ENCODE measurements at places on chromosomes 7 and 10. TPM values are rescaled to one million over a fixed set of nuclear protein-coding genes. Genes with fewer than 3 reads are reported as not detected.

GRCh38 chr10:32271617-32272016 lies 75.3 kb downstream of the EPC1 start:
- no peak for DNase-seq
- H3K4me1 ChIP-seq, result no peaks in the 10 kb centered on the region
- H3K27ac ChIP-seq, result no peak overlapping the region
- H3K4me3 ChIP-seq, result no peak overlapping the region
- H3K36me3 ChIP-seq, result peaks cover 67% of the 10 kb centered on the region

The SPAM1 gene
- not detected for total RNA-seq

DNA sequence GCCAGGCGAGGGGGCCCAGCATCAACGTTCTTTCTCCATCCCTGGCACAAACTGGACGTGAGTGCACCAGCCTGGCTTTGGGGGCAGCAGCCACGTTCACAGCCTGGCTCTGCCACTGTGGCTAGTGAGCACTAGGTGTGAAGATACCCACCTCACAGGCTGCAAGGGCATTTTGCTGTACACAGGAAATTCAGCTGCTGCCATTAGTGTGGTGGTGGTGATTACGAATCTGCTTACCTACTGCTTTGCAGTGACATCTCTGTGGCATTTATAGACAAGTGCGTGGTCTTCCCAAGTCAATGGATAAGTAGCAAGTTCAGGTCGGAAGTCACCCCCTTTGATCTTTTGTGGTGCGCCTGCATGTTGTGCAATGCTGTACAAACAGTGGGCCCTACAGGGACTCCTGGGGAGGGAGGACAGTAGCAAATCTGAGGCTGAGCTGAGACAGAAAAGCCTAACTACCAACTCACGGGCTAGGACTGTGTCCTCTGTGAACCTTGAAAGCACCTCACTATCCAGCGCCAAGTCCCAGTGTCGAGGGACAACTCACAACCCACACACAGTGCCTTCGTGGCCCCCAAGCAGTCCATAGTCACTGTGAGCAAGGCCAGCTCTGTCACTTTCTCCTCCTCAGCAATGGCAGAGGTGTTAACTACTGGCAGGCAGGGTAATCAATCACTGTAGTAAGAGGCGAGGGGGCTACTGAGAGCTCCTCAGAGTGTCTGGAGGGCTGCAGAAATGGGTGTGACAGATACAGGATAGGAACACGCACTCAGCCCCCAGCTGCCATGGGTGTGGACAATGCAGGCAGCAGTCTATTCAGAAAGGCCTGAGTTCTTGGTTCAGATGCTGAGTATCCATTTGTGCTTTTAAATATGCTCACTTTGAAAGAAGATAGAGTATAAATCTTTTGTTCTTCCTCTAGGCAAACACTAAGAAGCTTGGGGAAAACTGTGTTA lies 17.0 kb upstream of the MMP21 start:
- peaks cover 27% of the 10 kb centered on the region for H3K36me3 ChIP-seq
- no peak overlapping the region for H3K27ac ChIP-seq
- H3K4me1 ChIP-seq, result peaks cover 18% of the 10 kb centered on the region
- H3K27me3 ChIP-seq, result no peaks in the 10 kb centered on the region
- no peak for DNase-seq

- DNase-seq, result no peak
- no peaks in the 10 kb centered on the region for H3K27me3 ChIP-seq
- no peaks in the 10 kb centered on the region for H3K4me1 ChIP-seq
- H3K27ac ChIP-seq, result no peak overlapping the region
- no peaks in the 10 kb centered on the region for H3K36me3 ChIP-seq
These were observed 530.9 kb upstream of the AUTS2 start for GRCh38 chr7:69067397-69067796.

The BEND7 gene
- not detected for total RNA-seq

DNA sequence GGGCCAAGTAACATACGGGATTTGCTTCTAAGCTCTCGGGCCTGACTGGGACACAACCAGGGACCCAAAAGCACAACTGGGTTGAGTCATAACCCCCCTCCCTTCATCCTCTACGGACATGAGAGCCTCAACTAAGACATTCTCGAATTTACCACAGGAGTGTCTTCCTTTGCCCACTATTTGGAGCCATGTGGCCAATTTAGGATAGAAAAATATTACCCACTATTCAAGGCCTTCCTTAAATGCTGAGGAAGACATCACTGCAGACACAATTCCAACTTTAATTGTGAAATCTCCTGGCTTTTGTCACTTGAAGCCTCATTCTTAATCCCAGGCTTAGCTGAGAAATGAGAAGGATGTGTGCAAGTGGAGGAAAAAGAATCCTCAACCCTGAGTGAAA lies 11.8 kb downstream of the CTBP2 start:
- no peak for DNase-seq
- peaks cover 48% of the 10 kb centered on the region for H3K27me3 ChIP-seq
- no peak overlapping the region for H3K4me3 ChIP-seq

DNA sequence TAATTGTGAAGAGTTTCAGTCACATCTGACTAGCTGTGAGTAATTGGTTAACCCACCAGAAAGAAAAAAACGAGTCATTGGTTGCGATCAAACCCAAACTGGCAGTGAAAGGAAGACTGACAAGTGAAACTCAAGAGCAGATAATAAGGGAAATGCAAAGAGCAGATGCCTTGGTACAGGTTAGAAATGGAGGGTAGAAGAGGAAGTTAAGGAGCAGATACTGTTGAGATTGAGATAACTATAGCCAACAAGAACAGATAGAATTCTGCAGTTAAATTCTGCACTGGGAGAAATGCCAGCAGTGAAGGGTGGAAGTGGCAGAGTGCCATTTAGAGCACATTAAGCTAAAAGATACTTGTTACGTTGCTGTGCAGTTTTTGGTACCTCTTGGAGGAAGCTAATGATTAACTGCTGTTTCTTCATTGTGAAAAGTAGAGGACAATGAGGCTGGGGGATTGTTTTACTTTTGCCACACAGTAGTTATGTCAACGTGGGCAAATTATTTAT lies 65.8 kb downstream of the CDK13 start:
- DNase-seq, result no peak
- peaks cover 8% of the 10 kb centered on the region for H3K4me1 ChIP-seq
- H3K27me3 ChIP-seq, result no peaks in the 10 kb centered on the region
- no peak overlapping the region for H3K27ac ChIP-seq
- H3K36me3 ChIP-seq, result peaks cover 19% of the 10 kb centered on the region

GRCh38 chr10:77457266-77457665 lies 180.3 kb downstream of the KCNMA1 start:
- H3K27ac ChIP-seq, result no peak overlapping the region
- no peaks in the 10 kb centered on the region for H3K27me3 ChIP-seq
- no peaks in the 10 kb centered on the region for H3K36me3 ChIP-seq
- no peaks in the 10 kb centered on the region for H3K4me1 ChIP-seq
- no peak overlapping the region for H3K4me3 ChIP-seq

- DNase-seq, result no peak
- no peak overlapping the region for H3K27ac ChIP-seq
- no peaks in the 10 kb centered on the region for H3K27me3 ChIP-seq
- no peaks in the 10 kb centered on the region for H3K36me3 ChIP-seq
- H3K4me1 ChIP-seq, result no peaks in the 10 kb centered on the region
These were observed 291.2 kb upstream of the FZD1 start for GRCh38 chr7:90972906-90973550.

The SLC13A1 gene
- total RNA-seq, result not detected

DNA sequence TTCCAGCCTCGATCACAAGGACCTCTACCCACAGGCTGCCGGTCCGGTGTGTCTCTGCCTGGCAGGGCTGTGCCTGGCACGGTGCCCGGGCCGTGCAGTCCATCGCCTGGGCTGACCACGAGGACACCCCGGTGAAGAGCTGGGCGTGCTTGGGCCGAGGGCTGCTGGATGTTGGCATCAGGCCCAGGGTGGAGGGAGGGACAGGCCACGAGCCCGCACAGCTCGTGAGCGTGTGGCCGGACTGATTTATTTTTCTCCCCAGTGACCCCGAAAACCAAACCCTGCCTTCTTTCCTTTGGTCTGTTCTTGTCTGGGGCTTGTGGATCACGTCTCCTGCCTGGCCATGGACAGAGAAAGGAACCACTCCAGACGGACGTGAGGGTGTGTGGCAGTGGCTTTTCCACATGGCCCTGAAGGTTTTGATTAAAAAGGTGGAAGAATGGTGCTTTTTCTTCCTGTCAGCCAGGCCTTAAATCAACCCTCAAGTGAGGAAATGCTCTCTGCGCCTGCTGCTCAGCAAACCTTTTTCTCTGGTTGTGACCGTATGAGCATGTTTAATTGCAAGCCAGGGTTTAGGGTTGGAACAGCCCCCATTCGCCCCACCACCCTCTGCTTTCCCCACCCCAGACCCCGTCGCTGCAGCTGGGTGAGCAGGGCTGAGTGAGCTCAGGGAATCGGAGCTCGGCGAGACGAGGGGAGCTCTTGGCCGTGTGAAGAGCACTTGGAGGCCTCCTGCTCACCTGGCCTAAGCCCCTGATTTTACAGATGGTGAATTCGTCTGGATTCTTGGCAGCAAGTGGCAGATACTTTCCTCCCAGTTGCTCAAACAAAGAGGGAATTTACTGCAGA lies 130.1 kb downstream of the RGS10 start:
- H3K27ac ChIP-seq, result no peak overlapping the region
- no peak overlapping the region for H3K4me3 ChIP-seq
- H3K4me1 ChIP-seq, result peaks cover 5% of the 10 kb centered on the region
- no peaks in the 10 kb centered on the region for H3K36me3 ChIP-seq

- no peak overlapping the region for H3K4me3 ChIP-seq
- H3K27ac ChIP-seq, result no peak overlapping the region
- no peaks in the 10 kb centered on the region for H3K36me3 ChIP-seq
- H3K27me3 ChIP-seq, result no peaks in the 10 kb centered on the region
These were observed 181.0 kb upstream of the MDFIC start for GRCh38 chr7:114740941-114741340.

DNA sequence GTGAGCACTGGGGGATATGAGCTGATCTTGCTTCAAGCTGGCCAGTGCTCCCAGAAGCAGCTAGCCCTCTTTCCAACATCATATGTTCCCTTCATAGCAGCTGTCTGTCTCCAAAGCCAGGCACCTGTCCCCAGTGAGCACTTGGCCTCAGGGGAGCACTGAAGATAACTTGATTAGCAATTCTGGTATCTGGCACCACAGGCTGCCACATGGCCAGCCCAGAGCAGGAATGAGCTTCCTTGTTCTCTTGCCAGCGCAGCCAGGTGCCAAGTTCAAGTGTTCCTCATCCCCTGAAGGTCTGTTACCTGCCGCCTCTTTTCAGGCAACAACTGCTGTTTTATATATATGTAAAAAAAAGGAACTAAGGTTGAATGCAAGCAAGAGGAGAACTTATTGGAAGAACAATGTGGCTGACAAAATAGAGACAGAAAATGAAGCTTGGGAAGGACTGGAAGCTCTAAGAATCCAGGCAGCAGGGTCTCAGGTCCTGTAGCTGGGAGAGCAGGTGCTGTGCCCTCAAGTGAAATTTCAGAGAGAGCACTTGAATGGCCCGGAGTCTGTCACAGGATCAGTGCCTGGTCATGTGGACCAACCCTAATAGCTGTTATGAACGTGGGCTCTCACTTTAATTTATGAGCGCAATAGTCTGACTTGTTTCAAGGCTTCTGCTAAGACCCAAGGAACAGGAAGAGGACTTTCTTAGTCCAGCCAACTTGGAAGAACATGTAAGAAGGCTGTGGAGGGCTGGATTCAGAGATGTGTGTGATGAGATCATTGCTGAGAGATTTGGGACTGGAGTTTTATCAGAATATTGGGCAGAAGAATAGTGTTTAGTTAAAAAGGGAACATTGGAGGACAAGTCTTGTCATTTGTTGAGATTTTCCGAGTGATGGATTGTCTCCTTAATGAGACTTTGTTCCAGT lies 267.2 kb downstream of the GLRX3 start:
- DNase-seq, result no peak
- no peaks in the 10 kb centered on the region for H3K4me1 ChIP-seq
- no peaks in the 10 kb centered on the region for H3K36me3 ChIP-seq
- H3K4me3 ChIP-seq, result no peak overlapping the region
- H3K27me3 ChIP-seq, result no peaks in the 10 kb centered on the region

The OPALIN gene
- total RNA-seq, result not detected

DNA sequence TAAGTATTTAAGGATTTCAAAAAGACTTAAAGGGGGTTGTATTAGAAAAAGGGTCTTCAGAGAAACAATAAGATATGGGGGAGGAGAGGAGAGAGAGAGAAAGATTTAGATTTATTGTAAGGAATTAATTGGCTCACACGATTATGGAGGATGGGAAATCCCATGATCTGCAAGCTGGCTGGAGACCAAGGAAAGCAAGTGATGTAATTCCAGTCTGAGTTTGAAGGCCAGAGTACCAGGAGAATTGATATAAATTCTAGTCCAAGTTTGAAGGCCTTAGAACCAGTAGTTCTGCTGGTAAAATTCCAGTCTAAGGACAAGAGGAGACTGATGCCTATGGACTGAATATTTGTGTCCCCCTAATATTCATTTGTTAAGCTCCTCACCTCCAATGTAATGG lies 20.6 kb upstream of the SLC13A1 start:
- H3K27ac ChIP-seq, result no peak overlapping the region
- H3K4me1 ChIP-seq, result no peaks in the 10 kb centered on the region
- H3K36me3 ChIP-seq, result no peaks in the 10 kb centered on the region
- H3K4me3 ChIP-seq, result no peak overlapping the region

DNA sequence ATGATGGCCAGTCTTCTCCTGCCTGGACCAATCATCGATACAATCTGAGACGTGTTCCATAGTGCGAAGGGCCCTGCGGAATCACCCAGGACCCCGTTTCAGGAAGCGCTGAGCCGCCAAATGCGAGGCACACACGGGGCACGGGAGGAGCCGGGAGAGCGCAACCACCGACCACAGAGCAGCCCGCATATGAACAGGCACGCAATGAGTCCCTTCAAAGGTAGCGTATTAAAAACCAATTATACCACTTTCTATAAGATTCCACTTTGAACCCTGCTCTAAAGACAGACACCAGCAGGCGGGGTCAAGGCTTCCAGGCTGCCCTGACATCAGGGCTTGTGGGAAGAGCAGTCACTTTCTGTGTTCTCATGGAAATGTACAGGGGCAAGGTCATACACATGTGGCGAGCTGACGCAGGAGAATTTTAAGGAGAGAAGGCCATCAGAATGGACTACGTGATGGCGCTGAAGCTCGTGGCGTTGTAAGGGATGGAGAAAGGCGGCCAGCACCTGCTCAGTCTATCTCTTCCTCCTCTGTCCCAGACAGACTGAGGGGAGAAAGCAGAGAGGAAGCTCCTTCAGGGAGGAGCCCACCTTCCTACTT lies 46.2 kb downstream of the AMZ1 start:
- peaks cover 8% of the 10 kb centered on the region for H3K36me3 ChIP-seq
- DNase-seq, result no peak
- H3K4me1 ChIP-seq, result peaks cover 26% of the 10 kb centered on the region
- no peak overlapping the region for H3K4me3 ChIP-seq

DNA sequence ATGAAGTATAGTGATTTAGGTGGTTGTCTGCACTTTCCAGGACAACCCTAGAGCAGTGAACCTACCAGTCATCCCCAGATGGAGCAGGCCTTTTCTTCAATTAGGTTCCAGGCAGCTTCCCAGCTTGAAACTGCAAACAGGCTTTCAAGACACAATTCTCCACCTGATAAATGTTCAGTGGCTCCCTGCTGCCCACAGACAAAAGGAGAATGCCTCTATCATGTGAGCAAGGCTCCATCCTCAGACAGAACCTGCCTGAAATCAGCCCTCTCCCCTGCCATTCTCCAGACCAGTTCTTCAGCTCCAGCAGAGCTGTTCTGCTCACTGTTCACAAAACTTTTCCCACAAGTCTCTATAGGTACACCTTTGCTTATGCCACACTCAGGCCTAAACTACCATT lies 22.1 kb downstream of the RELN start:
- no peaks in the 10 kb centered on the region for H3K4me1 ChIP-seq
- H3K36me3 ChIP-seq, result no peaks in the 10 kb centered on the region
- H3K4me3 ChIP-seq, result no peak overlapping the region
- H3K27ac ChIP-seq, result no peak overlapping the region
- no peak for DNase-seq

- no peaks in the 10 kb centered on the region for H3K4me1 ChIP-seq
- H3K27ac ChIP-seq, result no peak overlapping the region
- H3K27me3 ChIP-seq, result no peaks in the 10 kb centered on the region
- DNase-seq, result no peak
These were observed 216.9 kb downstream of the POLR1F start for GRCh38 chr7:19491821-19492452.

The CYCS gene
- total RNA-seq, result 157 TPM

Data from activated CD8-positive, alpha-beta T cell treated with anti-CD3 and anti-CD28 coated beads, Interleukin-2, amount 10 ng/mL, durations not matched to agents 7 days and 5 days (primary cell).